ENCODE measurements at places on chromosomes 5 and 9. TPM values are rescaled to one million over a fixed set of nuclear protein-coding genes. Genes with fewer than 3 reads are reported as not detected.

PRUNE2 gene
- polyA plus RNA-seq, result 0.72 TPM

QRFP gene
- 0.60 TPM for polyA plus RNA-seq

PALM2AKAP2 gene
- not detected for polyA plus RNA-seq

STK32A gene
- not detected for polyA plus RNA-seq

RACK1 gene
- 1,150 TPM for polyA plus RNA-seq

GARIN3 gene
- polyA plus RNA-seq, result not detected

AFAP1L1 gene
- not detected for polyA plus RNA-seq

SGCD gene
- not detected for polyA plus RNA-seq

NDUFA8 gene
- 71.2 TPM for polyA plus RNA-seq

PCDHGA7 gene
- not detected for polyA plus RNA-seq

ADAMTS2 gene
- polyA plus RNA-seq, result not detected

CCIN gene
- 0.35 TPM for polyA plus RNA-seq

DNAJC18 gene
- 0.71 TPM for polyA plus RNA-seq

PCDHA3 gene
- polyA plus RNA-seq, result not detected

KCNIP1 gene
- not detected for polyA plus RNA-seq

NMUR2 gene
- not detected for polyA plus RNA-seq

FOXD4L4 gene
- not detected for polyA plus RNA-seq

RASGRF2 gene
- polyA plus RNA-seq, result not detected

IL33 gene
- polyA plus RNA-seq, result not detected

FBXW11 gene
- polyA plus RNA-seq, result 7.9 TPM

TAF11L2 gene
- polyA plus RNA-seq, result not detected

ACTBL2 gene
- polyA plus RNA-seq, result not detected
